Epithelial cell of proximal tubule (primary cell): ENCODE measurements at places on chromosomes 4 and X. TPM values are rescaled to one million over a fixed set of nuclear protein-coding genes. Genes with fewer than 3 reads are reported as not detected.

INTU gene
- 1.6 and 4.3 TPM in 2 replicates for total RNA-seq

GRCh38 chr4:27084685-27085361, 224.2 kb downstream of the STIM2 start:
- no peak for DNase-seq

DNA sequence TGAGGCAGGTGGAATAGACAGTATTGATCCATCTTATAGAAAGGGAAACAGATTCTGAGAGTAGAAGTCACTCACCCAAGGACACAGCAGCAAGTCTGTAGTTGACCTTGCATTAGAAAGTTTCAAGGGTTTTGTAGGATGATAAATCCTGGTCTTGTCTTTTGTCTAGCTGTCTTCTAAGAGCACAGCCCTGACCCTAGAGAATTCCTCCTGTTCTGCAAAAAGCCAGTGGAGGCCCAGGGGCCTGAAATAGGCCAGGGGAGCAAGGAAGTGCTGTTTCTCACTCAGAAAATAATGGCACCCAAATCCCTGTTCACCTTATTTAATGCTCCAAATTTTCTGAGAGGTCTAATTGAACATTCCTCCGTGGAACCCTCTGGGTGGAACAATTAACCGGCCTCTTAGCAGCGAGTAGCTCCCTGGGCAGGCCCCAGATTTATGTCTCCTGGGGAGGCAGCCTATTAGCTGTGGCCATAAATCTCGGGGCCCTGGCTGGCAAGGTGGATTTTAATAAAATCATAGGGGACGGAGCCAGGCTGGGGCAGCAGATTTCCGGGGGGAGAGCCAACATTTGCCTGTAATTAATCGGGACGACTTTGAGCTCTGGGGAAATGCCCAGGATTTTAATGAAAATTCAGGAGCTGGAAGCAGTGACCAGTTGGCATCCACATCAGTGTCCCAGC, 49.2 kb upstream of the MSX1 start:
- no peak for DNase-seq

DNA sequence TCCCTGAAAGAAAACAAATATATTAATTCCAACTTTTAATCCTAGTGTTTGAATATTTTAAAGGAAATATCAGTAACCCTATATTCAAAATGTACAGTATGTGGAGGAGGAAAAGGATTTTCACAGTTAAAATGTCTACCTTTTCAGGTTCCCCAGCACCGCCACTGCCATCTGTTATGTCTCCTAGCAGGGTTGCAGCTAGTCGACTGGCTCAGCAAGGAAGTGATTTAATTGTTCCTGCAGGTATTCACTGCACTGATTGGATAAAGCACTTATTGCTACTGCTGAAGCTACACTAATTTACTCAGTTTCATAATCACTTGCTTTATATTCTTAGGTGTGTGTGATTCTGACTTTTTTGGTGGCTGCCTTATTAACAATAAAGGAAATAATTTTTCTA, 65.5 kb upstream of the FHDC1 start:
- no peak for DNase-seq

FOXR2 gene
- total RNA-seq: not detected in 2 replicates

HAND2 gene
- not detected in 2 replicates for total RNA-seq

HAUS3 gene
- 10.7 and 11.6 TPM in 2 replicates for total RNA-seq

GRCh38 chr4:98305576-98305975, 44.4 kb downstream of the RAP1GDS1 start:
- no peak for DNase-seq

DNA sequence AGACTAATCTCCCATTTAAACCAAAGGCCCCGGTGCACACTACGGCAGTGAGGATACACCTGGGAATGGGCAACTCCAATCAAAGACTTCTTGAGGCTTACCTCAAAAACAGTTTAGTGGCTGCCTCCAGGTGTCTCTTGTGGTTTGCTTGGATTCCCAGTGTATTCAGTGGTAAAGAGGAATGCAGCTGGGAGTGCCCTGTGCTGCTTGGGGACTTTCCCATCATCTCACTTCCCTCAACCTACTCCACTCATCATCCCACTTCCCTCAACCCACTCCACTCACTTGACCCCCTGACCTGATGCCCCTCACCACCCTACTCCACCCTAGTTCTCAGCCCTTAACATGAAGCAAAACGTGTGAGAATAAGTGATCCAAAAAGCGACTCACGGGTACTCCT, 177.3 kb upstream of the ETNPPL start:
- DNase-seq: peak; percentile 0

DNA sequence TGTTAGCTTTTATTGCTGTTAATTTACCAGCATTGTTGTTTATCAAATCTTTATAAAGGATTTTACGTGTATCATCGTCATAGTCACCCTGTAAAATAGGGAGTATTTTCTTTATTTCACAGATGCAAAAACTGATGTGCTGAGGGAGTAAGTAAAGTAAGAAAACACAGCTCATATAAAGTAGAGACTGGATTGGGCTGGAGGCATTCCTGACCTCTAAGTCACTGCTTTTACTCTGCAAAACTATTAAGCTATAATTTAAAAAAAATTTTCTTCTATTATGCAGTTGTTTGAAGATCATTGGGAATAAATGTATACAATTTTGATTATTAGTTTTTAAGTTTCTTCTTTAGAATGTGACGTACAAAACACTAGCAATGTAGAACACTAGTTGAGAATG, 45.9 kb downstream of the NUDT6 start:
- no peak for DNase-seq

DMP1 gene
- total RNA-seq: not detected in 2 replicates

ZNF185 gene
- total RNA-seq: 14.4 and 41.6 TPM in 2 replicates

BST1 gene
- 13.0 and 21.7 TPM in 2 replicates for total RNA-seq
